NCI-H2107 (cell line): ENCODE measurements at places on chromosomes 13 and 19.

GRCh38 chr13:98664047-98664446 is 87.1 kb upstream of the STK24 start:
- DNase-seq: peak; percentile 29

DNA sequence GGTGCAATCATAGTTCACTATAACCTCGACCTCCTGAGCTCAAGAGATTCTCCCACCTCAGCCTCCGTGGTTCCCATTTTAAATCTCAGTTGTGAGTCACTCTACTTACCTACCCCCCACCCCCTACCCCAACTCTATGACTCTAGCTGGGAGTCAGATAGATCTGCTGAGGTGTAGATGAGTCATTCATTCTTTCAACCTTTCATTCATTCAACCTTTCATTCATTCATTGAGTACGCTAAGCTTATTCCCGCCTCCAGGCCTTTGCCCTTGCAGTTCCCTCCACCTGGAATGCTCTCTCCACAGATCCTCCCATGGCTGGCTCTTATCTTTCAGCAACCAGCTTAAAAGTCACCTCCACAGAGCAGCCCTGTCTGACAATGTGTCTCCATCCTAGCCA is 1.1 kb upstream of the MAST1 start:
- DNase-seq: no peak

DNA sequence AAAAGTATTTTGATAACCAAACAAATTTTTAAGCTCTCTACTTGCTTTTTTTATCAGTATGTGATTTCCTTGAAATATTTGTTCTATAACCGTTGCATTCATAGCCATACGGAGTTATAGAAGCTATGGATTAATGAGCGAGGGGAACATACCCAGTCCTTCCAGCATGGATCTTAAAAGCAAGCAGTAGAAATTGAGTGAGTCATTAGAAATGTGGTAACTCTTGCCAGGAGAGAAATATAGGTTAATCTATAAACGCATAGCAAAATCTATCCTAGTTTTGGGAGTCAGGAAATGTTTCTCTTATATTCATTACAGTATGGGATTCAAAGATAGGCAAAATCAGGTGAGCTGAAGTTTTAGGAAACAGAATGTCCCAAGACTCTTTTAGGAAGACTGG is 507.4 kb downstream of the DACH1 start:
- no peak for DNase-seq

DNA sequence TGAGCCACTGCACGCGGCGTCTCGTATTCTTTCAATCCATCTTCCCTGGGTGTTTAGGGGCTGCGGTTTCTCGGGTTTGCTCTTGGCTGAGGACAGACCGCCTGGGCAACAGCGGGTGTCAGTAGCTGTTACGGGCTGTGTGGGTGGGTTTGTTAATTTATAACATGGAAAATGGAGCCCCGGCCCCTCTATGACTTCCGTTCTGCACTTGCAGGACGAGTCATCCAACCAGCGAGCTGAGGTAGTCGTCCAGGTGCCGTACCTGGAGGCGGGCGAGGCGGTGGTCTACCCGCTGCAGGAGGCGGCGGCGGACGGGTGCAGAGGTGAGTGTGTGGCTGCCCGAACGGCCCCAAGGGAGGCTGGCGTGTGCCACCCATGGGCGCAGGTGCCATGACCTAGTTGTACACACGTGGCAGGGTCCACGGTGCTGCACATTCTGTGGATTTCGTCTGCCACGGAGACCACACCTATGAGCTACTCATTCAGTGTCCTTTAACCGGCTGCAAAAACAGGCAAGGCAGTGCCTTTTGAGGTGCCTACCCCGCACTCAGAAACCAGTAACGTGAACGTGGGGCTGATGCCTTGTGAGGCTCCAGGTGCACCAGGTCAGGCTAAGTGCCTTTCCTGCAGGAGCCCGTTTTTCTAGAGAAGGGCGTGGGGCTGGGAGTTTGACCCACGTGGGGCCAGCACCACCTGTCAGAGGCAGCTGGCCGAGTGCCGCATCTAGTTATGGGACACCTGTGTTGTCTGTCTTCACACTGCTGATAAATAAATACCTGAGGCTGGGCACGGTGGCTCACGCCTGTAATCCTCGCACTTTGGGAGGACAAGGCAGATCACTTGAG is 10.9 kb downstream of the POLR2E start:
- no peak for DNase-seq

GRCh38 chr19:12611361-12611699 is 610 bp downstream of the ZNF791 start:
- peak; percentile 43 for DNase-seq
